GM20000 (cell line): ENCODE measurements at places on chromosomes 2 and 18.

GRCh38 chr2:113227290-113227689 lies 51.4 kb downstream of the PAX8 start:
- no peak for DNase-seq

GRCh38 chr18:47501946-47502345 lies 250.5 kb upstream of the SKOR2 start:
- no peak for DNase-seq

DNA sequence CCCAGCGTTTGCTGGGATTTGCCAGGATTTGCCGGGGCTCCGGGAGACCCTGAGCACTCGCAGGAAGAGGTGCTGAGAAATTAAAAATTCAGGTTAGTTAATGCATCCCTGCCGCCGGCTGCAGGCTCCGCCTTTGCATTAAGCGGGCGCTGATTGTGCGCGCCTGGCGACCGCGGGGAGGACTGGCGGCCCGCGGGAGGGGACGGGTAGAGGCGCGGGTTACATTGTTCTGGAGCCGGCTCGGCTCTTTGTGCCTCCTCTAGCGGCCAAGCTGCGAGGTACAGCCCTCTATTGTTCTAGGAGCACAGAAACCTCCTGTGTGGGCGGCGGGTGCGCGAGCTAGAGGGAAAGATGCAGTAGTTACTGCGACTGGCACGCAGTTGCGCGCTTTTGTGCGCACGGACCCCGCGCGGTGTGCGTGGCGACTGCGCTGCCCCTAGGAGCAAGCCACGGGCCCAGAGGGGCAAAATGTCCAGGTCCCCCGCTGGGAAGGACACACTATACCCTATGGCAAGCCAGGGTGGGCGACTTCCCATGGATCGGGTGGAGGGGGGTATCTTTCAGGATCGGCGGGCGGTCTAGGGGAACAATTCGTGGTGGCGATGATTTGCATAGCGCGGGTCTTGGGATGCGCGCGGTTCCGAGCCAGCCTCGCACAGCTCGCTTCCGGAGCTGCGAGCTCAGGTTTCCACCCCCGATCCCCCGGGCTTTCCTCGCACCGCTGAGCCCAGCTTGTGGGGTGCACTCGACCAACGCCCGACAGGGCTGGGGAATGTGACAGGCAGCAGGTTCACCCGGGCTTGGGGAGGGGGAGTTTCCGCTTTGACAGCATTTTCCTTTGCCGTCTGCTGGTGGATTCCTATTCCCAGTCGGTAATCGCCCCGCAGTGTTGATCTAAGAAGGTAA lies 2.8 kb downstream of the ONECUT2 start:
- peak; percentile 84 for DNase-seq

- DNase-seq, result no peak
Observed at GRCh38 chr2:16254356-16254965, 314.1 kb downstream of the MYCN start.

GRCh38 chr2:16522031-16522831 lies 143.4 kb downstream of the CYRIA start:
- no peak for DNase-seq

- no peak for DNase-seq
Observed at GRCh38 chr2:187194049-187194448, 254.0 kb downstream of the CALCRL start.

DNA sequence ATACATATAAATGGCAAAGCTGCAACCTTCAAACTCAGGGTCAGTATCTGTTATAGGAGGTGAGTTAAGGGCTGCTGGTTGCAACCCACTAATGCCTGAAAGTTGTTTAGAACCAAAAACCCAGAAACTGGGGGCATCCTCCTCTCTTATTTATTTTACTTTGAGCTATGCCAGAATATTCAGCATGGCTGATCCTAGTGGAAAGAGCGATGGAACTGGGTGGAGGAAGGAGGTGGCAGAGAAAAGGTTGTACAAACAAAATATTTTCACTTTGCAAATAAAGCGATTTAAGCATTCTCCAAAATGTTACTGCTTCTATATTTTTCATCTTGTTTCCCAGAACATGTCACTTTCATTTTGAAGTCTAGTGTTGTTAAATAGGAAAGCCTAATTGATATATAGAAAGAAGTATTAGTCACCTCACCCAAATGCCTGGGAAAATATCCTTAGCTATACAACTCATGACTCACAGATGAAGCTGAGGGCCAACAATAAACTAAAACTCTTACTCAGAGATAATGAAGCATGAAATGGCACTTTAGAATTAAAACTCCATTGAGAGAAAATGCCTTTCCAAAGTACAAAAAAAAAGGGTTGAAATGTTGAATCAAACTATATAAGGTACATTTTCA lies 251.4 kb upstream of the UBE2E3 start:
- DNase-seq, result no peak

DNA sequence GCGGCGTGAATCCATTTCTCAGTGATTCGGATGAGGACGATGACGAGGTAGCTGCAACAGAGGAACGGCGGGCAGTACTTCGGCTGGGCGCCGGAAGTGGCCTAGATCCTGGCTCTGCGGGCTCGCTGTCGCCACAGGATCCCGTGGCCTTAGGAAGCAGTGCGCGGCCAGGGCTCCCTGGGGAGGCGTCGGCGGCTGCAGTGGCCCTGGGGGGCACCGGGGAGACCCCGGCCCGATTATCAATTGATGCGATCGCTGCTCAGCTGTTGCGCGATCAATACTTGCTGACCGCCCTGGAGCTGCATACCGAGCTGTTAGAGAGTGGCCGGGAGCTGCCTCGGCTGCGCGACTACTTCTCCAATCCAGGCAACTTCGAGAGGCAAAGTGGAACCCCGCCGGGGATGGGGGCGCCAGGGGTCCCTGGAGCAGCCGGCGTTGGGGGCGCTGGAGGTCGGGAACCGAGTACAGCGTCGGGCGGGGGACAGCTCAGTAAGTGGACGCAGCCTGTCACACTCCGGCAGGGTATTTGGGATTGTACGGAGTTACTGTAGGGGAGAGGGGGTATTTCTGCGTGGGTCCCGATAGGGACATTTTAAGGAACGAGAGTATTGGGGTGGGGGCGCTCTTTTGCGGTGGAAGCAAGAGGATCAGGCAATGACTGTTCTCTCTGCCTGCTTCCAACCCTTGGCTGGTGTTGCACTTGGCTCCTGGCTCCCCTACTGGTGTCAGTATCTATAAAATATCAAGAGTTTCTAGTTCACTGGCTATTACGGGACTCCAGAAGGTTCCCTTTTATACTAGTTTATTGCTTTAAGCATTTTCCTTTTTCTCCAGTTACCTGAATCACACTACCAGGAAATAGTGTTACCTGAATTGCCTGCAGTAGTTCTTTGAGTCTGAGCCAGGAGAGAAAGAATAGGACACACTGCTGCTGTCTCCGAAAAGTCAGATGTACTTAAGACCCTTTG lies 772 bp downstream of the RELCH start:
- DNase-seq, result peak; percentile 12

DNA sequence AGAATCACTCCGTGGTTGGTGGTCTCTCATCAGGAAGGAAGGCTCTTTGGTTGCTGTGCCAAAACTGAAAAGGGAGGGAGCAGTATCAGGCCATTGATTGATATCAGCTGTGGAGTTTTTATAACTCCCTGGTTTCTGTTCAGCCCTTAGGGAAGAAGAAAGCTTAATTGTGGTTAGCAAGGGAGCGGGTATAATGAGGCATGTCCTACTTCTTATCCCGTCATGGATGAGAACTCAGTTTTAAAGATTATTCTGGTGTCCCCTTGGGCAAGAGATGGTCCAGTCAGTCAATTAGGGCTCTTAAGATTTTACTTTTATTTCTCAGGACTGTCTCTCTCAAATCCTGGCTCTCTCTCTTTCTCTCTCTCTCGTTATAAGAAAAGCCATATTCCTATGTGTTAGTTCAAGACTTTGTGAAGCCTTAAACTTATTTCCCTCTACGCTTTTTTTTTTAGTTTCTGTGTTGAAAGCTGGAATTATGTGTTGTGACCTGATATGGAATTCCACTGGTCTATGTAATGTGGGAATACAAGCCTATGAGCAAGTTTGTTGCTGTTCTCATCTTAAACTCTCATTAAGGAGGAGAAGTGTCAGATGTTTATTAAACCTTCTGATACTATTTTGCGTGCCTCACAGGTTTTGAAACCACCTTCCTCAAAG lies 514.0 kb upstream of the CDH2 start:
- no peak for DNase-seq

DNA sequence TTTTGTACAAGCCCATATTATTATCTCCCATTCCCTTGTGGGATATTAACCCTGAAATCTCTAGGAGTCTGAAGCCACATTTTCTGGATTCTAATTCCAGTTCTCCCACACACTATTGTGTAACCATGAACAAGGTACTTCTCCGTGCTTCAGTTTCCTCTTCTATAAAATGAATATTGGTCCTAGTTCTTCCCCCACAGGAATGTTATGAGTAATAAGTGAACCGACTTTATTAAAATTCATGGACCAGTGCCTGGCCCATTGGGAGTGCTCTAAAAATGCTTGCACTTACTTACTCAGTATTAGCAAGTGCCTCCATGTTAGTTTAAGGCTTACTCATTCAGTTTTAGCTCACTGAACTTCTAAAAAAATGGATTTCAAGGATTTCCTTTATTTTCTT lies 1.4 kb upstream of the ACMSD start:
- no peak for DNase-seq

GRCh38 chr2:65370387-65371073 lies 61.9 kb downstream of the SPRED2 start:
- DNase-seq, result no peak

DNA sequence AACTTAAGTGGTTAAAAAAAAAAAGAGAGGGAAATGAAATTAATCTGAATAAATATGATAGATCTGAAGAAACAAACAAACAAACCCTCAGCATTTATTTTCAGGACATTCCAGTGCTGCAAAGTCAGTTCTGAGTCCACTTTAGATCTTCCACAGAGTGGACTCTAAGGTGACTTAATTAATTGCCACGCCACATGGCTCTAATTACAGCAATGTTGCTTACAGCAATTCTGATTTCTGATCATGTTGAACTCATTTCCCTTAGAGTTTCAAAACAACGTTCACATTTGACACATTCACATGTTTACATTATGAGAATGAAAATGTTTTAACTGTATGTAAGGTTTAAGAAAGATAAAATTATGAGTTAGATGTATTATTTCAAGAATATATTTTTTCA lies 38.6 kb upstream of the RASGRP3 start:
- DNase-seq, result no peak

DNA sequence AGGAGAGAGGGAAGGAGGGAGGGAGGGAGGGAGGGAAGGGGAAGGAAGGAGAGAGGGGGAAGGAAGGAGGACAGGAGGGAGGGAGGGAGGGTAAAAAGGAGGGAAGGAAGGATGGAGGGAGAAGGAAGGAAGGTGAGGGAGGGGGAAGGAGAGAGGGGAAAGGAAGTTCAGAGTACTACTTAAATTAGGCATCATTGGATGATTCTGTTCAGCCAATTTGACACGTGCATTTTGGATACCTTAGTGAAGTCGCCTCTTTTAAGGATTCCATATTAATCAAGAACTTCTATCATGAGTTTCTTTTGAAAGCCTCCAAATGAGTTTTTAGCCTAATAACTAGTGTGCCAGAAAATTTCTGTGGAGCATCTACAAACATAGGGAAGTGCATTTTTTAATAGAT lies 62.9 kb downstream of the FEZ2 start:
- DNase-seq, result no peak

GRCh38 chr2:100968146-100969145 lies 33.6 kb upstream of the RPL31 start:
- DNase-seq, result no peak

GRCh38 chr2:101768556-101769220 lies 71.2 kb downstream of the MAP4K4 start:
- no peak for DNase-seq

DNA sequence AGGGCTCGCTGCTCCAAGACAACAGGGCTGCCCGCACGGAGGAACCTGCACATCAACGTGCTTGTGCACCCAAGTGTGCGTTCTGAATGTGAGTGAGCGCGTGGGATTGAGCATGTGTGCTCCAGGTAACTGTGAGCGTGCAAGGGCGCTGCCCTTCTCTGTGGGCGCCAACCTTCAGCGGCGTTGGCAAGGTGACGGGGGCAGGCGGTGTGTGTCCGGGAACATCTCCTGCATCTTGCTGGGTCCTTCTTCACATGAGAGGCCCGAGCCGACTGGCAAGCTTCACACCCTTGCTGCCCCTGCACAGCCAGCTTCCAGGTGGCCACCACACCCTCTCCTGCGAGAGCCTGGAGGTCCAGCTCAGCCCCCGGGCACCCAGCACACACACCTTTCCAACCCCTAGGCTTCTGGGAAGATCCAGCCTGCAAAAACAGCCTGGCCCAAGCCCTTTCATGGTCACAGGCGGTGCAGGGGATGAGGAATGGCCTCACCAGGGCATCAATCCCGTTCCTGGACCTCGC lies 220.9 kb downstream of the HDAC4 start:
- no peak for DNase-seq

DNA sequence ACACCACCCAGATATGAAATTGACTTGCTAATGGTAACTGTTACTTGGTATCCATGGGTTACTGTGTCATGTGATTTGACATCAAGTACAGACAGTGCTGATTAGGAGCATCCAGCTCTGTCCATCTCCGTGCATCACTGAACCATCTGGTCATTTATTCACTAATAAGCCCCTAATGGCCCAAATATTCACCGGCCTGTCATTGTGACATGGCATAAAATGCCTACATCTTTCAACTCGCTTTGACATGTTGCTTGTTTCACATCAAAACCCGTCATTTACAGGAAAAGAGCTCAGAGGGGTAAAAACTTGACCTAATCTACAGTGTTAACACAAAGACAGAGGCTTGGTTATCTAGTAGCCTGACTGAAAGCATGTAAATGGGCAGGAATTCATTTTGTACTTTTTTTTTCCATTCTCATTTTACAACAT lies 308.9 kb upstream of the ATP5MC3 start:
- no peak for DNase-seq

DNA sequence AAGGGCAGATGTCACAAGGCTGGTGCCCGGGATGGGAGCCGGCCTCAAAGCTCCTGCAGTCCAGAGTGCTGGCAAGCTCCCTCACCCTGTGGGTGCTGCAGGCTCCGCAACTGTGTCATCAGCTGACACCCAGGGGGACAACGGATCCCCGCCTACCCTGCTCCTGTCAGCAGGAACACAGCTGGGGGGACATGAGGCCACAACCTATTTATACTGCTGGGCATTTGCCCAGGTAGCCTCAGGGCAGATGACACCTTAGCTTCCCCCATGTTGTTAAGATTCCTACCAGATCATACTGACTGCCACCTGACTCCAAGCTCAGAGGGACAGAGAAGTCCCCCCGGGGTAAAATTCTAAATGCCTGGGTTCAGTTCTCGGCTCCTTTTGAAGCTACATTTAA lies 1.2 kb downstream of the ANKRD23 start:
- no peak for DNase-seq

GRCh38 chr18:4256766-4257417 lies 198.2 kb downstream of the DLGAP1 start:
- no peak for DNase-seq

GRCh38 chr2:13696601-13697000 lies 935.9 kb upstream of the LRATD1 start:
- no peak for DNase-seq

GRCh38 chr2:96509847-96510230 lies 4.7 kb upstream of the NEURL3 start:
- no peak for DNase-seq

GRCh38 chr2:130845505-130846085 lies 8.9 kb downstream of the ARHGEF4 start:
- no peak for DNase-seq
